ENCODE measurements at places on chromosomes 12 and 14.

DNA sequence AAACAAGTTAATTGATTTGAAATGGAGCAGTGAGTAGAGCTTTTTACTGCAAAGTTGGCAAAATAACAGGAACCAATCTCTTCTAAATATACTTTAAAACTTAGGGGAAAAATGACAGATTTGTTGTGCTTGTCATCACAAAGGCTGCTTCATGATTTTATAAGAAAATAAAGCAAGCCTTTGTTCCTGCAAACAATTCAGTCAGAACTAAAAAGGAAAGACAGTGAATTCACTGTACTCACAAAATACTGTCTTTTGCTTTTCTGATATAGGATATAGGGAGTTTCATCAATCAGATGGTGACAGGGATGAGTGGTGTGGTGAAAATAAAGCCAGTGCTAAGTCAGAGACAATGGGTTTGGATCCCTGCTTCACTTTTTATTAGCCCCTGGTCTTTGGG is 126.0 kb downstream of the HELB start:
- no peak for DNase-seq

GRCh38 chr14:20743556-20743955 is 2.1 kb upstream of the EDDM3A start:
- no peak for DNase-seq

GRCh38 chr12:19273482-19274330 is 144.2 kb downstream of the PLEKHA5 start:
- DNase-seq: peak; percentile 95

GRCh38 chr12:132020292-132020691 is 70.5 kb downstream of the EP400 start:
- no peak for DNase-seq

DNA sequence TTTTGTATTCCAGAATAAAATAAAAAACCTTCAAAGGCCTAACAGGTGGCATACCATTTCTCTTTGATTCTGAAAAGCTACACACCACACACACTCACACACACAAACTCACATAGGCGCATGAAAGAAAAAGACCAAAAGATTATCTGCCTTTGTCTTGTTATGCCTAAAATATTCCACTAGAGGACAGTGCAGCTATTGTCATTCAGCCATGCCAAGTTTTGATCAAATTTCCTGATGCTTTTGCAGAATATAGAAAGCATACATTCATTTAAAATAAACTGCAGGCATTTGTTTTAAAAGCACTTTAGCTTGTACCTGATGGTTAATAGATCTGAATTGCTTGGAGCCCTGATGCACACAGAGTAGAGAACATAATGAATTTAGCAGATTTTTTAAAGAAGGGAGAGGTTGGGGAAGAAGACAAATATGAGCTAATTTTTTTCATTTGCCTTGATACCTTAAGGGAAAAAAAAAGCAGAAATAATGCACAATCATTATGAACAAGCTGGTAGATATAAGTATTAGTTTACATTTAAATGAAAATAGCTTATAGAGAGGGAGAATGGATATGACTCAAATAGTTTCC is 1766.9 kb upstream of the SEL1L start:
- peak; percentile 48 for DNase-seq

DNA sequence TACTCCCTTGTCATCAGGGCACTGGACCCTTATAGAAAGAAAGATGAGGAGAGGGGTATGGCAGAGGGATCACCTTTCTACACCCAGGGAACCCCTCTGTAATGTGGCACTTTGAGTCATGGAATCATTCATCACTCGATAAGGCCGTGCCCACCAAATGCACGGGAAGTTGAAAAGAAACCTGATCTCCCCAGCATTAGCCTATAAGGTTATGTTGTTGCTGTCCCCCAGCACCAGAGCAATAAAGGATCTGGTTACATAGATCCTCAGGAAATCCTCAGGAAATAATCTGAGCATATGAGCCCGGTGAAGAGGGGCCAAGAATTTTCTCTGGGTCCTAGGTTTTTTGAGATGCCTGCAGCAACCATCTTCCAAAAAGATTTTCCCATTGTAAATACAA is 148.8 kb upstream of the CRY1 start:
- DNase-seq: peak; percentile 7

Measured in kidney capillary endothelial cell (primary cell).